Activated CD8-positive, alpha-beta memory T cell treated with anti-CD3 and anti-CD28 coated beads for 1 hour (primary cell): ENCODE measurements at places on chromosomes 4 and X.

- DNase-seq = no peak
Measured at GRCh38 chr4:23337292-23337691, 552.6 kb downstream of the PPARGC1A start.

DNA sequence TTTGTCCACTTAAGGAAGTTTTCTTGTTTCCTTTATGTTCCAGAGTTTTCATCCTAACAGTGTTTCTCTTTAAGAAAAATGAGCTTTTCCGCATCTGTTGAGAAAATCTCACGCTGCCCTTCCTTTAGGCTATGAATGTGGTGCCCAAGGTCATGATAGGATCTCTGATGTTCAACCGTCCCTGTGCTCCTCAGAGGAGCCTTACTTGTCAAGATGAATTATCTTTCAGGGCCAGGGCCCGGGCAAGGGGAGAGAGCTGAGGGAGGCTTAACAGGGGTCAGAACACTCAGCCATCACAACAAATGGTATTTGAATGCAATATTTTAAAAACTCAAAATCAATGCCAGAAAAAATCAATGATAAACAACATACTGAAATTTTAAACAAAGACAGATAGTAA, 6.2 kb upstream of the NELFA start:
- DNase-seq = no peak

DNA sequence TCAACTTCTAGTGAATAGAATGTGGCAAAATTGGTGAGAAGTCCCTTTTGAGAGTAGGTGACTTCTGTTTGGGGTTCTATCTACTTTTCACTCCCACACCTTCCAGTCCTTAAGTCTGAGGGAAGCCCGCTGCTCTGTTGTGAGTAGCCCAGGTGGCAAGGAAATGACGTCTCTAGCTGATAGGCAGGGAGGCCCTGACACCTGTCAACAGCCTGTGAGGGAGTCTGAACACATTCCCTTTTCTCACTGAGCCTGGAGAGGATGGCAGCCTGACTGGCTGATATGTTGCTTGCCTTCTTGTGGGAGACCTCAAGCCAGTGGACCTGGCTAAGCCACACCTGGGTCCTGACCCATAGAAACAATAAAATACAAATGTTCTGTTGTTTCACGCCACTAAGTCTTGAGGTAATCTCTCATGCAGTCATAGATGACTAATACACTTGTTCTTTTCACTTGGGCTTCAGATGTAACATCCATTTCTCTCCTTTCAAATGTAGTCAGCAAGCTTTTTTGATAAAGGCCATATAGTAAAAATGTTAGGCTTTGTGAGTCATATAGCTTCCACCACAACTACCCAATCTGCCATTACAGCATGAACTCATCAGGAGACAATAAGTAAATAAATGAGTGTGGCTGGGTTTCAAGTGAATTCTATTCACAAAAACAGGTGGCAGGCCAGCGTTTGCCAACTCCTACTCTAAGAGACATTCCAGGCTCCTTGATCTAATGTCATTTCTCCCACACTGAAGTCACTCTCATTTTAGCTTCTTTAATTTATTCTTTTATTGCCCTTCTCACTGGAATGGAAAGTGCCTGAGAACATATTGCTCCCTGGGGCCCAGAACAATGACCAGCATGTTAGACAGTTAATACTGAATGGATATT, 265.1 kb upstream of the MAD2L1 start:
- DNase-seq = no peak

GRCh38 chrX:14528629-14529289, 577 bp upstream of the GLRA2 start:
- no peak for DNase-seq

DNA sequence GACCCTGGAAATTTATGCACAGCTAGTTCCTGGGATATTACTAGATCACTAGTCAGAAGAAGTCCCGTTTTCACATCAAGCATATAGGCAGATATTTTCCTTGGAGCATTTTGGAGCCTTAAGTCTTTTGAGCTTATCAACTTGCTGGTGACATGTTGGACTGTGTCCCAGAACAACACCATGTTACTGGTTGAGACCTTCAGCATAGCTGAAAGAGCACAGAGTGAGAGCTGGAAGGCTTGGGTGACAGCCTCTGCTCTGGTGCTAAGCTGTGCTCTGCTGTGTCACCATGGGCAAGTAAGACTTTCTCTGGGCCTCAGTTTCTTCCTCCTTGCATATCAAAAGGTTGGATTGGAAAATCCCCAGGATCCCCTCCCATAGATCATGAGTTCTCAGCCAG, 116.6 kb upstream of the FRMPD4 start:
- no peak for DNase-seq

DNA sequence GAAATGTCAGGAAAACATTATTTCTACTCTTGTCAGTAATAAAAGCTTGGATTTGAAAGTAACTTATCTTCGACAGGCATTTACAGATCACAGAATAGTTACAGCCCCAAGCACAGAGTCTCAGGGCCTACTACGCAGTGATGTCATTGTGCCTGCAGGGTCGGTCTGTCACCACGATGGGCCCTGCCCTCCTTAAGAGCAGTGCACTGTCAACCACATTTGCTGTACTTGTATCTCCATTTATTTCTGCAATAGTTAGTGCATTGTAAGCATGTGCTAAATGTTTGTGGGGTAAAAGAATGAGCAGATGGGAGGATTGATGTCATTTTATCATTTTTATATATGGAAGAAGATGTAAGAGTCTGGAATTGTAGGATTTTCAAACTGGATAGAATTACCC, 13.6 kb upstream of the CCKAR start:
- DNase-seq = no peak

GRCh38 chr4:5527211-5527610, 181.1 kb downstream of the EVC2 start:
- DNase-seq = no peak

- DNase-seq = no peak
Measured at GRCh38 chrX:150236327-150236726, 126.8 kb upstream of the MAMLD1 start.
